ENCODE measurements at places on chromosomes 2 and 18.

- no peak for DNase-seq
These were observed 21.8 kb downstream of the TMEM182 start for GRCh38 chr2:102783506-102784183.

GRCh38 chr18:63848159-63848558 is 39.3 kb upstream of the SERPINB2 start:
- peak; percentile 32 for DNase-seq

DNA sequence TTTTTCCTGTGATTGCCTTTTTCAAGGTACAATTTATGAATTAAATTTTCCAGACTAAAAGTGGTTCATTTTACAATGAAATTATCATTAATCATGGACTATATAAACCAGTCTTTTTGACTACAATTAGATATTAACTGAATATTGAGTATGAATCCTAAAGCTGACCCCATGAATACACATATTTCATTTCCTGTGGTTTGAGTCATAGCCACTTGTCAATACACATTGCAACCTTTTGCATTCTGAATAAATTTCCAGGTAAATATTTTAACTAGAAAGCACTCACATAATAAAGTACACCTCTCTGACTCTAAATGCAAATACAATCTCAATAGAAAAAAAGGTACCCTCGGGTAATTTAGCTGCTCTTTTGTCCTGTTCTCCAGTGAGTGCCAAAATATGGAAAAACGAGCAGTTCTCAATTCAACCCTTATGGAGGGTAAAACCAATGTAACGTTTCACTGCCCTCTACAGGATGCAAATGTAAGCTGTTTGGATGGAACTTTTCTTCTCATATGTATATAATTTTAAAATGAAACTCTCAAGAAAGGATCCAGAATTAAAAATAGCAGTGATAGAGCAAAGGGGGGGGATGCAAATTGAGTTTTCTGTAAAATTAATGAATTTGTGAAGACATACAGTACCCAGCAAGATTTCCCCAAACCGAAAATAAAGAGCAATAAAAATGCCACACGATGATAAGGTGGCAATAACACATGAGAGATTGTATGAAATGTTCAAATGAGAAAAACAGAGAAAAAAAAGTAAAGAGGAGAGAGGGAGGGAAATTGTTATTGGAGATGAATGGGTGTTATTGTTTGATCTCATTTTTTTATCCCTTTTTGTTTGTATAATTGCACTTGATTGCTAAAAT is 1795.7 kb upstream of the PIK3C3 start:
- DNase-seq: peak; percentile 50

DNA sequence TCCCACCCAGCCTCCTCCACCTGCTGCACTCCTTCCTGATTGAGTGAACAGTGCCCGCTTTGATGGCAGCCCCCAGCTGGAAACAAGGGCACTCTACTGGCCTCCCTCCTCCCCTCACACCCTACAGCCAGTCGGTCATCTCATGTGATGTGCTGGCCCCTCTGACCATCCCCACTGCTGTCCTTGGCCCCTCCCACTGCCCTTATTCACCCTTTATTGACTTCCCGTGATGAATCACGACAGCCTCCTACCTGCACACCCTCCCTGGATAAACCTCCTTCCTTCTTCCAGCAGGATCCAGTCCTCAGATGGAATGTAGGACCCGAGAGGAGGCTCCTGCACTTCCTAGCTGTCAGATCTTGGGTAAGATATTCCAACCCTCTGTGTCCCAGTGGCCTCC is 186.5 kb upstream of the SH3BP4 start:
- DNase-seq: no peak

DNA sequence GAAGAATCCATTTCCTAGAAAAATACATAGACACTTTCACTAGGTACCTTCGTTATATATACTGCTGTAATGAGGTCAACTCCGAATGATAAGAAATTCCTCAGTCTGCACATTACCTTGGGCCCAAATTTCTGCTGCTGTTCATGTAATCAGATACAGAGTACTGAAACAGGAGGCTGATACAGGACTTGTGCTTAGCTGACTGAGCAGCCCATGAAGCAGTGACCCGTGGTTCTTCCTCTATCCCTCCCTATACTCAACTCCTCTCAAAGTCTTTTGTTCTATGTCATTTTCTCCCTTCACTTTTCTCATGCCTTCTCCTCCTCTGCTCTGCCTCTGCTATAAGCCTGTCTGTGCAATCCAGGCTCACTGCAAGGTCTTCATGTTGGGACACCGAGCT is 57.5 kb upstream of the ST8SIA5 start:
- no peak for DNase-seq

DNA sequence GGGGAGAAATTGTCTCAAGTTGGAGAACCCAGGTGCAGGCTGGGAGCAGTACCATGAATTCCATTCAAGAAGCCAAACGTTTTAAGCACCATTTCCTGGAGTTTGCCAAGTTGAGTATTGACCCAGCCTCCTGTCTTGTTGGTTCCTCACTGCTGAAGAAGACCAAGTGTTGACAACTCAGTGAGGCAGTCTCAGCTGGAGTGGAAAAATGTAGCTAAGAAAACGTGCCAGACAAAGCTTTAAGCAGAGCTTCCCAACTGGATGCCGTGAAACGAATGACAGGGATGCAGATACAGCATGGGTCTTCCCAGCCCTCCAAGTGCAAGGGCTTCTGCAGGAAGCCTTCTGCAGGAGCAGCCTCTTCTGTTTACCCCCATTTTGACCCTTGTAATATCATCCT is 778 bp upstream of the INPP1 start:
- no peak for DNase-seq

- DNase-seq: no peak
These were observed 76.1 kb upstream of the TXNDC2 start for GRCh38 chr18:9809697-9810096.

DNA sequence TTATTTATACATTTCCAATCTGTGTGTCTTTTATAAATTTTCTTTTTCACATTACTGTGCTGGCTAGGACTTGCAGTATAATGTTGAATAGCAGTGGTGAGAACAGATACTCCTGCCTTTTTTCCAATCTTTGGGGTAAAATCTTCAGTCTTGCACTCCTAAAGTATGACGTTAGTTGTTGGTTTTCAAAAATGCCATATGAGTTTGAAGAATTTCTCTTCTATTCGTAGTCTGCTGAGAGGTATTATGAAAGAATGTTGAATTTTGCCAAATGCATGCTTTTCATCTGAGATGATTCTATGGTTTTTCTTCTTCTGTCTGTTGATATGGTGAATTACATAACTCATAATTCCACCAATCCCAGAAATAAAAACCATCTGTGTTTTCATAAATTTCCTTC is 335.3 kb upstream of the CHST9 start:
- no peak for DNase-seq

- no peak for DNase-seq
These were observed 20.8 kb downstream of the ATF2 start for GRCh38 chr2:175147186-175147585.

GRCh38 chr2:9333591-9334171 is 89.6 kb downstream of the ITGB1BP1 start:
- peak; percentile 80 for DNase-seq

DNA sequence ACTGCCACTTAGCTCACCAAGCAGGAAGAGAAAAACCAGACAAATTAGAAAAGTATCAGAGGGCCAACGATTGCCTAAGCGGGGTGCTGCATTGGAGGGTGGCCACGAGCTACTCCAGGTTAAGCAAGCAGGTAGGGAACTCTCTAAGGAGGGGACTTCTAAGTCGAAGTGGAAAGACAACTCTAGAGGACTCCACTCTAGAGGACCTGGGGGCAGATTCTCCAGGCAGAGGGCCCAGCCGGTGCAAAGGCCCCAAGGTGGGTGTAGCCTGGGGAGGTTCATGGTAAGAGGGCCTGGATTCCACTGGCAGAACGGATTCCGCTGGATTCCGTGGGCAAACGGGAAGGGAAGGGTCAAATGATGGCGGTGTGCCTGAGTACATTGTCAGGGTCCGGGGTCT is 12.7 kb downstream of the FBLN7 start:
- no peak for DNase-seq

GRCh38 chr2:20994130-20994529 is 49.7 kb downstream of the APOB start:
- DNase-seq: no peak

DNA sequence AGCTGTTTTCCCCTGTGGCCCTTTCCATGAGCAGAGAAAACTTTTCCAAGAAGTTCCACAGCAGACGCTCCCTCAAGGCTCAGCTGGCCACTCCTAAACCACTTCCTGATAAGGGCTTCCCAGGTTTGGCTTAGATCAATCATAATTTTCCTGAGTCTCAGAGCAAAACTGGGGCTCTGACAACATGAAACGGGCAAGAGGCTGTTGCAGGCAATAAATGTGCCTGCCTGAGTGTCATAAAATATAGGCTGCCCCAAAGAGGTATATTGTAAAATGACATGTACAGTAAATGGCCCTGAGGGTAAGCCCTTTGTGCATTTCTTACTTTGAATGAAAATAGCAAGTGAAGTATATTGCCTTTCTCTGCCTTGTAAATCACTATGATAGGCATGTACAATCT is 105.6 kb upstream of the UXS1 start:
- DNase-seq: no peak

- DNase-seq: no peak
These were observed 618.3 kb upstream of the SETBP1 start for GRCh38 chr18:44062345-44062744.

- DNase-seq: no peak
These were observed 793 bp downstream of the CNRIP1 start for GRCh38 chr2:68318914-68319397.

DNA sequence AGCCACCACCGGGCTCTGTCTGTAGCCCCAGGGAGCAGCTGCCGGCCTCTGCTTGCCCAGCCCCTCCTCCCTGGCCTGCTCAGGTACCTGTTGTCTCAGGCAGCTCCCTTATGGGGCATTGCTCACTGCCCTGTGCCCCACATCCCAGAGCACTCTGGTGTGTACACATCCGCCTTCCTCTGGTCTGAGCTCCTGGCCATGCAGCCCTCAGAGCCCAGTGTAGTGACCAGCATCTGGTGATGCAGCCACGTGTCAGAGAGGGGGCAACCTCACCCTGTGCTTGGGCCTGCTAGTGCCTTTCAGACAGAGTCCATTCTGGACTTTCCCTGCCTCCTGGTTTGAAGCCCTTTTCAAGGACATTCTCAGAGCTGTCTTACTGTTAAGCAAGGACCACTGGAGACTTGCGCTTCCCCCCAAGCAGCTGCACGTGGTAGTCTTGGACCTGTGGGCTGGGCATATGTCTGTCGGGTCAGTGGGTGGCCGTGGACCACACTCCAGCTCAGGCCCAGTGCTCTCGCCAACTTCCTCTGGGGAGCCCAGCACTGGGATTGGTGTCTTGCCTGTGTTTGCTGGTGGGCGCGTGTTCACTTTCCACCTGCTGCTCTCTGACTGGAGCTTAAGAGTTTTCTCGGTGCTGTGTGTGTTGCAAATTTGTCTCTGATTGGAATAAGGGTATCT is 30.7 kb downstream of the DGKD start:
- no peak for DNase-seq

DNA sequence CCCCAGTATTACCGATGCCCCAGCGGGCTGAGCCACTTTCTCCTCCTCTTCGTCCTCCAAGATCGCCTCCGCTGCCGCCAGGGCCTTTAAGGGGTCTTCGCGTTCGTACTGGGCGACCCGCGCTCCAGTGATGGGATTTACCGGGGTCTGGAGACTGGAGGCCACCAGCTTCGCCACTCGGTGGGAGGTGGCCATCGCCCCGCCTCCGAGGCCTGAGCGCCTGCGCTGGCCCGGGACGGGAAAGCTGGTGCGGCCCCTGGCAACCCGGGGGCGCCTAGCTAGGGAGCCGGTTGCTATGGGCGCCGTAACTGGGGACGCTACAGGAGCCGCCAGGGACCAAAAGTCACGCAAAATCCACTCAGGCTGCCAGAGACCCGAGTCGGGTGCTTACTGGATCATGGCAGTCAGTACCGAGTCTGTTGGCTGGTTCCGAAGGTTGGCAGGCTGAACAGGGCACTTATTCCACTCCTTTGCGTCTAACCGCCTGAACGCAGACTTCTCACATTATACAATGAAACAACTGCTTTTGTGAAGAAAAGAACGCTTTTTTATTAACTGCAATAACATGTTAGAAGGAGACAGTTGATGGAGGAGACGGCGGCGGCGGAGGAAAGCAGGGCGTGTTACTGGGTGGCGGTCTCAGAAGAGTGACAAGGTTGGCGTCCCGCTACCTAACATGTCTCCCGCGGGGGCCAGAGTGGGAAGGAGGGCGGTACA is at the start of gene FAM161A:
Gene FAM161A, minus strand, starts transcription at position 214 of the 717 bp plus-strand sequence. Its CDS starts 19 bp downstream, at position 195.
- peak; percentile 80 for DNase-seq

- peak; percentile 47 for DNase-seq
These were observed 135.9 kb downstream of the ABCA12 start for GRCh38 chr2:215002500-215002899.

Data from SW480 (cell line).